M059J (cell line): ENCODE measurements at places on chromosomes 11 and 22. TPM values are rescaled to one million over a fixed set of nuclear protein-coding genes. Genes with fewer than 3 reads are reported as not detected.

GRCh38 chr11:33692013-33692504, 8.6 kb downstream of the C11orf91 start:
- peak; percentile 99 for DNase-seq

DNA sequence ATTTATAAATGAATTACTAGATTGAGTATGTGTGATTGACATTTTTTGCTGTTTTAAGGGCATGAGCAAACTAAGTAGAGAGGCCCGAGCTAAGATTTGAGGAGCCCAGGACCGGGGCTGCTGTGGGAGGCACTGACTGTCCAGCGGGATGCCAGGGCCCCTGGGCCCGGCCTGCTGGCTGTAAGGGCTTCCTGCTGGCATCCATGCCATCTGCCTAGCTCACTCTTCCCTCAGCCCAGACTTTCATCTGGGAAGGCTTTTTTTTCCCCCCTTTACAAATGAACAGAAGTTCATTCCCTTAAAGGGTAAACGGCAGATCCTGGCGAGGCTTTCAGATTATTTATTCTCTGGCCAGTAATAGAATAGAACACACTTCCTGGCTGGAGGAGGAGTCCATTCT, 16.0 kb upstream of the TP53I11 start:
- DNase-seq = no peak

DNA sequence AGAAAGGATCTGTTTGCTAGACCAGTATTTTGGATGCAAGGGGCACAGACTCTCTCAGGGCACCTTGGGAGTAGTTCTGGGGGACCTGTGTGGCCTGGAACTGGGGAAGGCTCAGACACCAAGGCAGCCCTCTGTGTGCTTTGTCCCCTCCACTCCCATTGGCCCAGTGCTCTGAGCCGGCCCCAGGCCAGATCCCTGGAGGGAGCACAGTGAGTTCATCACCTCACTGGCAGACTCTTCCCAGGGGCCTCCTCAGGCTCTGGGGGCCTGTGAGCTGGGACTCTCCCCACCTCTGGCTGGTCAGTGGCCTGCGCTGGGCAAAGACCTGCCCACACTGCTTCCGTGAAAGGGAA, 51.7 kb downstream of the CHRDL2 start:
- DNase-seq = no peak

The CRYBB2 gene
- 0.30 TPM in 1 of 2 replicates, not detected in the other for total RNA-seq

- no peak for DNase-seq
These were observed 62.8 kb upstream of the ANO3 start for GRCh38 chr11:26268980-26269660.

The CALCA gene
- not detected in 2 replicates for total RNA-seq

The SMIM35 gene
- not detected in 2 replicates for total RNA-seq

- DNase-seq = no peak
These were observed 595.0 kb upstream of the LRRC4C start for GRCh38 chr11:42054351-42054900.

GRCh38 chr11:13993096-13993765, 30.7 kb downstream of the SPON1 start:
- DNase-seq = no peak

The RASD2 gene
- 1.6 and 2.4 TPM in 2 replicates for total RNA-seq

DNA sequence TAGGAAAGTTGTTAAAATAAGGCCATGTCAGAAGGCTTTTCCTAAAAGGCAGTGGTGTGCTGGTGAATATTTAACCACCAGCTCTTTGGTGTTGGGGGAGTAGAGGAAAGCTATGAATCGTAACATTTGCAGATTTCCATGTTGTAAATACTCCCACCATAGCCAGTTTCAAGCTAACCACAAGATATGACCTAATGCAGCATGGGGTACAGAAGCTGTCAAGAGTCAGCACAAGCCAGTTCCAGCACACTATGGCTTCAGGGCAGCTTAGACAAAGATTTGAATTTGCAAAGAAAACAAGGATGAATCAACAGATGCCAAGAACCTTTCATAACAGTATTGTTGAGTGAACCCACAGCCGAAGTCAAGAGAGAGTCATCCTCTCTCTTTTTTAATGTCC, 40.0 kb downstream of the COMMD9 start:
- peak; percentile 94 for DNase-seq

The HDHD5 gene
- total RNA-seq = 30.8 and 32.1 TPM in 2 replicates

DNA sequence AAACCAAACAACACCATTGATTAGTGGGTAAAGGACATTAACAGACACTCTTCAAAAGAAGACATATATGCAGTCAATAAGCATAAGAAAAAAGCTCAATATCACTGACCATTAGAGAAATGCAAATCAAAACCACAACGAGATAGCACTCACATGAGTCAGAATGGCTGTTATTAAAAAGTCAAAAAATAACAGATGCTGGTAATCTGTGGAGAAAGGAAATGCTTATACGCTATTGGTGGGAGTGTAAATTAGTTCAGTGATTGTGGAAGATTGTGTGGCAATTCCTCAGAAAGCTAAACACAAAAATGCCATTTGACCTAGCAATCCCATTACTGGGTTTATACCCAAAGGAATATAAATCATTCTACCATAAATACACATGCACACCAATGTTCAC, 182.6 kb downstream of the TRPC6 start:
- peak; percentile 81 for DNase-seq

DNA sequence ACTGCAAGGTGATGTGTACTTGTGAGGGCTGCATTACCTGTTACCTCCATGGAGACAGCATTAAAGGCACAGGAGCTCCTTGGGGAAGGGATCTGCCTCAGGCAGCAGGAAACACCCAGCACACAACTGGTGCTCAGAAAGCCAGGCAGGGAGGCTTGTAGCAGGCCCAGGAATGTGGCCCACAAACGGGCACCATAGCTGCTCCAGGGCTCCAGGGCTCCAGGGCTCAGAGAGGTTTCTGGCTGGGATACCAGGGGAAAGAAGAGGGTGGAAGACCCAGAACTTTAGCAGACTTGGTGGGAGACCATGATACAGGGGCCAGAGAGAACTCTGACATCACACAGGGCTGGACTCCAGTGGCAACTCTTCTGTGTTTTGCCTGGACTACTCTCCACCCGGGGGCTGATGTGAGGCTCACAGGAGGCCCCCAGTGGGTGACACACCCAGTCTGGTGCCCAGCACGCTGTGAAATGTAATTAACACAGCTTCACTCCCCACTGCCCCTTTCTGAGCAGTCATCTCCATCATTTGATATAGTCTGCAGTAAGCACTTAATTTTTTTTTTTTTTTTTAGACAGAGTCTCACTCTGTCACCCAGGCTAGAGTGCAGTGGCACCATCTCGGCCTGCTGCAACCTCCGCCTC, 14.7 kb upstream of the SULT4A1 start:
- DNase-seq = no peak

The SERPIND1 gene
- total RNA-seq = not detected in 2 replicates

- no peak for DNase-seq
These were observed 66.5 kb downstream of the PPME1 start for GRCh38 chr11:74237541-74237940.

The TOB2 gene
- total RNA-seq = 10.1 and 19.0 TPM in 2 replicates

GRCh38 chr11:131661132-131661531, 290.7 kb downstream of the NTM start:
- peak; percentile 50 for DNase-seq

DNA sequence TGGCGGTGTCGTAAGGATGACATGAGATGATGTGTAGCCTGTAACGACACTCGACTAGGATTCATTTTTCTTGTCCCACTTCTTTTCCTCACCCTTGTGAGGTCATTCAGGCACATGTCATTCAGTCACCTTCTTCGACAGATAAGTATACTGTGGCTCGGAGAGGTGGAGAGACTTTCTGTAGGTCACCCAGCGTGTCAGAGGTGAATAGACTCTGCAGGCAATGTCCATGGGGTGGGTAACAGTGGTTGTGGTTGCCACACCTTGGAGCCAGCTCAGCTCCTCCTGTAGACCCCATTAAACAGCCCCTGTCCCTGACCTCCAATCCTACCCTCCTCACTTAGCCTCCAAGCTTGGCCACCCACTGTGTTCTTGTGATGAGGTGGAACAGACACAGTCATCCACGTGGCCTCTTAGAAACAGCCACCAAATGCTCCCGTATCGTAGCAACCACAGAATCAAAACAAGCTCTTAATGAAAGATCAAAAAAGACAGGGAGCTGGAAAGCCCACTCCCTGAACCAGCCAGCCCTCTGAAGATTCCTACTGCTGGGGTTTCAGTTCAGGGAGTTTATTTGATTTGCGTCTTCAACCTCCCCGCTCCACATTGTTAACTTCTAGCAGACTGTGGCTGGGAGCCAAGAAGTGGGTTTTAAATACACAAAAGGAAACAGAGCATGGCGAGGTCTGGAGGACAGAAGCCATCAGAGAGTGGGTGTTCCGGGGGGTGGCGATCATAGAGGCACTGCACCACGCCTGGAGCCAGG, 89.0 kb upstream of the GRK3 start:
- DNase-seq = peak; percentile 34

- no peak for DNase-seq
These were observed 2.0 kb downstream of the MOGAT2 start for GRCh38 chr11:75719340-75720239.

GRCh38 chr11:78715639-78716311, 141.1 kb upstream of the NARS2 start:
- DNase-seq = peak; percentile 98

DNA sequence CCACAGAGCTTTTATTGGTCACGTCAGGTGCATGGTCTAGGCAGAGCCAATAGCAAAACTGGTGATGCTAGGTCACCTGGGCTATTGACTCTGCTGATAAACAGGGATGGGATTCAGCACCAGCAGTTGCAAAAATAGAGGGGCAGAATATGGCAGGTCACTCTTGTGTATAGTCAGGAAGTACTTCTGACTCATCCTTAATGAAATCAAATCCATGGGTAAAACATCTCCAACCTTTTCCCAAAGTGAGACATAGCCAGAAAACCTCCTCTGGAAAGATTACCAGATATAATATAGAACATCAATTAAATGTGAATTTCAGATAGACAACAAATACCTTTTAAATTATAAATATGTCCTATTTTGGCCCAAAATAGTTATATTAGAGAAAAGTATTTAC, 383.2 kb downstream of the METTL15 start:
- DNase-seq = peak; percentile 26

DNA sequence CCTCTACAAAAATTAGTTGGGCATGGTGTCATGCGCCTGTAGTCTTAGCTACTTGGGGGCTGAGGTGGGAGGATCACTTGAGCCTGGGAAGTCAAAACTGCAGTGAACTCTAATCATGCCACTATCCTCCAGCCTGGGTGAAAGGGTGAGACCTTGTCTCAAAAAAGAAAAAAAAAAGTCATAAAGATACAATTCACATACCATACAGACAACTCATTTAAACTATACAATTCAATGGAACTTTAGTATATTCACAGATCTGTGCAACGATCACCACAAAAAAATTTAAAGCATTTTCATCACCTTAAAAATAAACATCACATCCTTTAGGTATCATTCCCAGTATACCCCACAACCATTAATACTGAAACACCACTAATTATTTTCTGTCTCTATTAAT, 201.2 kb downstream of the PGR start:
- DNase-seq = no peak

GRCh38 chr22:22316589-22316988, 72.0 kb downstream of the VPREB1 start:
- no peak for DNase-seq

- no peak for DNase-seq
These were observed 31.9 kb upstream of the DBX1 start for GRCh38 chr11:20192151-20192550.
